ENCODE measurements at places on chromosomes 2 and 18. TPM values are rescaled to one million over a fixed set of nuclear protein-coding genes. Genes with fewer than 3 reads are reported as not detected.

Gene NABP1
- 52.2 TPM for total RNA-seq

Gene CDH20
- total RNA-seq: not detected

Gene LRRC30
- not detected for total RNA-seq

Gene RASGRP3
- 5.8 TPM for total RNA-seq

Gene RBM44
- 1.1 TPM for total RNA-seq

Gene TTR
- total RNA-seq: not detected

Gene ZFAND2B
- 54.4 TPM for total RNA-seq

Gene ASXL2
- 49.3 TPM for total RNA-seq

Gene GPR45
- not detected for total RNA-seq
